Suprapubic skin (tissue), 4 donors: ENCODE measurements at places on chromosomes 5 and 9. TPM values are rescaled to one million over a fixed set of nuclear protein-coding genes. Genes with fewer than 3 reads are reported as not detected.

INSL6 gene
- not detected for total RNA-seq

TSLP gene
- not detected for total RNA-seq

SPATA6L gene
- 3.3 TPM for total RNA-seq

ANKS6 gene
- total RNA-seq, result 7.0 TPM

CCDC192 gene
- not detected for total RNA-seq

ARID3C gene
- 0.34 TPM for total RNA-seq

TRAF1 gene
- total RNA-seq, result 3.5 TPM
